ENCODE measurements at places on chromosomes 4 and X.

- no peak for DNase-seq
Observed at GRCh38 chr4:185352202-185352601, 43.5 kb downstream of the LRP2BP start.

GRCh38 chr4:726838-727237 lies 21.2 kb downstream of the PCGF3 start:
- no peak for DNase-seq

DNA sequence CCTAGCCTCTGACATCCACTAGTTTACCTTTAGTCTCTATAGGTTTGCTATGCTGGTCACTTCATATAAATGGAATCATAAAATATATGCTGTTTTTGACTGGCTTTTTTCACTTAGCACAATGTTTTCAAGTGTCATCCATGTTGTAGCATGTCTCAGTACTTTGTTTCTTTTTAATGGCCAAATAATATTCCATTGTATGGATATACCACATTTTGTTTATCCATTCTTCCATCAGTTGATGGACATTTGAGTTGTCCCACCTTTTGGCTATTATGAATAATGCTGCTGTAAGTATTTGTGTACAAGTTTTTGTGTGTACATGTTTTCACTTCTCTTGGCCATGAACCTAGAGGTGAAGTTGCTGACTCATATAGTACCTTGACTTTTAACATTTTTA lies 75.7 kb downstream of the ZFX start:
- no peak for DNase-seq

DNA sequence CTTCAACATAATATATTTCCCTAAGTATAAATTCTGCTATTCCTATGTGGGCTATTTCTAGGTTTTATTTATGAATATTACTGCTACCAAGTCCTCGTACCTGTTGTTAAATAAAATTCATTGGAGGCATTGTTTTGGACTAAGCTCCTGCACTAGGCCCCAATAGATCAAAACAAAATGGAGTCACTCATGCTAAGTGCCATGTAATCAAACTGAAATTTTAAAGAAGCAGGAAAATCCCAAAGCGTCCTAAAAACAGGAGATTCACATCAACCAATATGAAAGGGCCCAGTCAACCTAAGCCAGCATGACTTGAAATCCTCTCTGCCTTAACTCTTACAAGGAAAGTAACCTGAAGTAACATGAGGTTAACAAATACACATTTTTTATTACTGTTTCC lies 743.2 kb downstream of the TRAM1L1 start:
- no peak for DNase-seq

- peak; percentile 23 for DNase-seq
Observed at GRCh38 chr4:139176302-139177048, 543 bp downstream of the ELF2 start.

DNA sequence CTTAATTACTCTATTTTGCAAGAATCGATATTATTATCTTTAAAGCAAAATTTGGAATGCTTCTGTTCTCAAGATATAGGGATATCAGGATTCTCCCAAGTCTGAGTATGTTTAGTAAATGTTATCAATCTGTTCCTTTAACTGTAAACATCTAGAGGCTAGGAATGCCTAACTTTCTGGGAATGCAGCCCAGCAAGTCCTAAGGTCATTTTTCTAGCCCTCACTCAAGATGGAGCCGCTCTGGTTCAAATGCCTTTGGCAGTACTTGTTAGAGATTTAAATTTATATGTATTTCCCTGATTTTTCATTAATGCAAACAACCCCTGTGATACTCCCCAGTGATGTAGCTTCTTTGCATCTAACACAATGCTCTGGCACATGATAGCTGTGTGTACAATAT lies 623.8 kb upstream of the LCORL start:
- no peak for DNase-seq

GRCh38 chr4:168183717-168184571 lies 91.6 kb downstream of the ANXA10 start:
- DNase-seq, result no peak

- no peak for DNase-seq
Observed at GRCh38 chr4:174244441-174244840, 39.0 kb downstream of the FBXO8 start.

GRCh38 chr4:153651587-153651986 lies 32.5 kb upstream of the TLR2 start:
- no peak for DNase-seq

DNA sequence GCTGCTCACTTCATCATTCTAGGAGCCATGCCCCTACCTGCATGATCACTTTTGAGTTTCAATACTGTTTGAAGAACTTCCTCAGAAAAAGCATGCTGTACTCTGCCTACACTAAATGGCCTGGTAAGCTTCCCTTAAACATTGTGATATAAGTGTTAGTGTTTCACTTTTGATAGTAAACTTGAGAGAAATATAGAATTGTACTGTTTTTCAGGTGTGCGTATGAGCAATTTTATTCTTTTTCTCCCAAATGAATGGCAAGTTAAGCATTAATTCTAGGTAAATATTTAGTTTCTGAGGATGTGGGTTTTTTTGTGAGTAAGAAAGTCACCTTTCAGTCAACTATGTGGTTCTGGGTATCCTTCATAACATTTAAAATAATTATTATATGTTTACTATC lies 484.5 kb downstream of the IL15 start:
- no peak for DNase-seq

- no peak for DNase-seq
Observed at GRCh38 chr4:181213551-181213950, 1029.7 kb upstream of the TENM3 start.
